Effector CD8-positive, alpha-beta T cell (primary cell): ENCODE measurements at places on chromosomes 2 and 18.

GRCh38 chr18:58955001-58955400, 90.3 kb downstream of the ZNF532 start:
- no peak for DNase-seq

- DNase-seq = no peak
These were observed 62.1 kb downstream of the NABP1 start for GRCh38 chr2:191740016-191740419.

- no peak for DNase-seq
These were observed 185.5 kb upstream of the DOK6 start for GRCh38 chr18:69215161-69215560.

DNA sequence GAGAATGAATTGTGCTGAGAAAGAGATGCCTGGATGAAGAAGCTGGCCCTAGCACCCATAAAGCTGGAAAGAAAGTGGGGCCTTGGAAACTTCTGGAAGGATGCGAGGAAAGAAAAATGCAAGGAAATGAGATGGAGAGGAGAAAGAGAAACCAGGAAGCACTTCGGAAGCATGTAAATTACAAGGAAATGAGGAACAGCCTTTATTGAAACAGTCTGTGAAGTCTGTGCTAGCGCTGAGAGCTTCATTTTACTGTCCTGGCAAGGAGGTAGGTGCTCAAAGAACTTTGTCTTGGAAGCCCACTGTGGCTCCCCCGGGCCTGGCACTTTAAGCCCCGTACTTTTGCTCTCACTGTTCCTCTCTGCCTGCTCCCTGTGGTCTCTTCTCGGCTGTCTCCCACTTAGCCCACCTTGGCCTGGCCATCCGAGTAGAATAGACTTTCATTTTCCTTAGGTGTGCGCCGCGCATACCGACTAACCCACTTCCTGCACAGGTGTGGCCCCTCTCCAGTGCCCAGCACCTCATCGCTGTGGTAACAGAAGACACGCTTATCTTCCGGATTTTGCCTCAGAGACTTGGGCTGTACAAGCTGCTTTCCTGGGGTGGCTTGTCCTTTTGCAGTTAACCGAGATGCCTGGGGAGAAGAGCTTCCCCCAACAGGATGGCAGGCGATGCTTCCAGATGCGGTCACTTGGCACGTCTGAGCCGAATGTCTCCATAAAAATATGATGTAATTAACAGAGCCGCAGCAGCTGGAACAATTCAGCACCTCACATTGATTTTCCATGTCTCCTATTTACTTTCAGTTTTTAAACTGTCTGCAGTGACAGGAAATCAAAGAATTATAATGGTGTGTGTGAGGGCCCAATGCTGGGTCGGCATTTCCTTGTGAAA, 199.6 kb downstream of the HRH4 start:
- no peak for DNase-seq

DNA sequence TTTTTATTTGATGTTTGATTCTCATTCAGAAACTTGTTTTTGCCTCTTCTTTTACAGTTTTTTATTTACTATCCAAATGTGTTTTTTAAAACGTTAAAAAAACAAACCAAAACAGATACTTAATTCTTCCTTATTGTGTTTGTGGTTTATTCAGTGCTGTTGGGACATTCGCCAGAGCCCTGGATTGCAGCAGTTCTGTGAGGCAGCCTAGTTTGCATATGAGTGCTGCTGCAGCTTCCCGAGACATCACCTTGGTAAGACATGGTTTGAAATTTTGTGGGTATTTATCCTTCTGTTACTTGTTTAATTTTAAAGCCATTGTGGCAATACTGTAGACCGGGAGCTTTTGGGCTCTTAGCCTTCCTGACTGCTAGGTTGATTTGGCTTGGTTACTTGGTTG, 91.2 kb downstream of the MTA3 start:
- no peak for DNase-seq

DNA sequence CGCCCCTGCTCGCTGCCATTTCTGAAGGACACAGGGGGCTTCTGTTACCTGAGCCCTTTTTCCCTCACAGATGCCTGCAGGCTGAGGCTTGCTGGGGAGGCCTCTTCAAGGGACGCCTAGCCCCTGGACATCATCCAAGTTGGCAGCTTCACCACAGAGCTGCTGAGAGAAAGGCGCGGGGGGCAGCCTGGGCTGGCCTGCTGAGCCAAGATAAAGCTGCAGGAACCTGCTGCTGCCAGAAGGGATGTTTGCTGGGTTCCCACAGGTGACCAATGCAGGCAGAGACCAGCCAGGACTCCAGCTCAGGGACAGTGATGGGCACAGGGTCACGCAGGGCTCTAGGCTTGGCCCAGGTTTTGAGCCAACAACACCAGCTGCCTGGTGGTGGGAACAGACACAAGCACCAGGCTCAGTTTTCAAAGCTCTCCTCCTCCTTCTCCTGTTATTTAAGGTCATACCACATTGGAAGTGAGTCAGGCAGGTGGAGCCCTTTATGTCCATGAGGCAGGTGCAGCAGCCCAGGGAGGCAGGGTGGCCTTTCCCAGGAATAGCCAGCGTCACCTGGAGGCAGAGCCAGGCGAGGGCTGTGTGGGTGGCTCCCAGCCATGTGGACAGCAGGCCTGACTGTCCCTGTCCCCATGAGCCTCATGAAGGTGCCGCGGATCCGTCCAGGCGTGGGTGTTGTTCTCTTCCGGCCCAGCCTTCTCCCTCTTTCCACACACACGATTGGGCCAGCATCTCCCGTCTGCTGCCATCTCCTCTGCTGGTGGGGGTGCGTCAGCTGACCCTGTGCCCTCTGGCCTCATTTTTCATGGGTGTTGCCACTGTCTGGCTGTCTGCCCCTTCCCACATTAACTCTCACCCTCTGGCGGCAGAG, 515.5 kb upstream of the MYT1L start:
- no peak for DNase-seq

- DNase-seq = no peak
These were observed 6.2 kb downstream of the COPS9 start for GRCh38 chr2:240129731-240130392.

- no peak for DNase-seq
These were observed 171.0 kb downstream of the HRH4 start for GRCh38 chr18:24631243-24632025.

- no peak for DNase-seq
These were observed 105.7 kb upstream of the ZEB2 start for GRCh38 chr2:144625626-144626025.

DNA sequence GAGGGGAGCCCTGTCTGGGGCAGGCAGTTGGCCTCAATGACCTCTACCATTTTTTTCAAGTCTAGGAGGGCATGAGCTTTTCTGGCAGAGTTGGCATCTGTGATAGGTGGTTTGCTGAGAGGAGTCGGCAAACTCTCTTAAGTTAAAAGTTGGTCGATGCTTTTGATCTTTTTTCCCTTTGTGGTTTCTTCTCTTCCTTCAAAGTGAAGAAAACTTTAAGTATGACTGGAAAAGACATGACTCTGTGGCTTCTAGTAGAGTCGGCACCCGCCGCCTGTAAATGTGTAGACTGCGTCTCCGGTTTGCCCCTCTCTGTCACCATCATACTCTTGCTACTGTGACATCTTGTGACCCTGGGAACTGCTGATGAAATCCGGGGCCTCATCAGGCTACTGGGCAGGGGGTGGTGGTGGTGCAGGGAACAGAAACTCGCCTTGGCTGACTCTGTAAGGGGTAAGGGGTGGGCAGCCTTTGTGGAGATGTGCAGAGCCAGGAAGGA, 21.1 kb downstream of the INPP5D start:
- no peak for DNase-seq

- DNase-seq = no peak
These were observed 1105.1 kb upstream of the PIK3C3 start for GRCh38 chr18:40849886-40850285.

DNA sequence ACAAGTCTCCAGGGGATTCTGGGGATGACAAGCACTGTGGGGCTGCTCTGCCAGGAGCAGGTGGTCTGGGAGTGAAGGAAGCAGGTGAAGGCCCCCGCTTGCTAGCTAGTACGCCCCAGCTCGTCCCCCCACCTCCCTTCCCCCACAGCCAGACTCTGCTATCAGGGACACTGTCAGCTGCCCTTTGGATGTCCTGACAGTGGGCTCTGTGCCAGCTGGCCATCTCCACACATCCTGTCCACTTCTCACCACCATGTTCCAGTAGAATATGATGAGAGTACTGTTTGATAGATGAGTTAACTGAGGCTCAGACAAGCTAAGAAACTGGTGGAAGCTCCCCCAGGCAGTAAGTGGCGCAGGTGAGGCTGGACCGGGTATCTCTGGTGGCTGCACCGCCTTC, 276.2 kb downstream of the CELF4 start:
- no peak for DNase-seq

- no peak for DNase-seq
These were observed 18.1 kb downstream of the TMEM185B start for GRCh38 chr2:120204945-120205670.

GRCh38 chr18:11514267-11514666, 95.1 kb upstream of the SLC35G4 start:
- DNase-seq = no peak

DNA sequence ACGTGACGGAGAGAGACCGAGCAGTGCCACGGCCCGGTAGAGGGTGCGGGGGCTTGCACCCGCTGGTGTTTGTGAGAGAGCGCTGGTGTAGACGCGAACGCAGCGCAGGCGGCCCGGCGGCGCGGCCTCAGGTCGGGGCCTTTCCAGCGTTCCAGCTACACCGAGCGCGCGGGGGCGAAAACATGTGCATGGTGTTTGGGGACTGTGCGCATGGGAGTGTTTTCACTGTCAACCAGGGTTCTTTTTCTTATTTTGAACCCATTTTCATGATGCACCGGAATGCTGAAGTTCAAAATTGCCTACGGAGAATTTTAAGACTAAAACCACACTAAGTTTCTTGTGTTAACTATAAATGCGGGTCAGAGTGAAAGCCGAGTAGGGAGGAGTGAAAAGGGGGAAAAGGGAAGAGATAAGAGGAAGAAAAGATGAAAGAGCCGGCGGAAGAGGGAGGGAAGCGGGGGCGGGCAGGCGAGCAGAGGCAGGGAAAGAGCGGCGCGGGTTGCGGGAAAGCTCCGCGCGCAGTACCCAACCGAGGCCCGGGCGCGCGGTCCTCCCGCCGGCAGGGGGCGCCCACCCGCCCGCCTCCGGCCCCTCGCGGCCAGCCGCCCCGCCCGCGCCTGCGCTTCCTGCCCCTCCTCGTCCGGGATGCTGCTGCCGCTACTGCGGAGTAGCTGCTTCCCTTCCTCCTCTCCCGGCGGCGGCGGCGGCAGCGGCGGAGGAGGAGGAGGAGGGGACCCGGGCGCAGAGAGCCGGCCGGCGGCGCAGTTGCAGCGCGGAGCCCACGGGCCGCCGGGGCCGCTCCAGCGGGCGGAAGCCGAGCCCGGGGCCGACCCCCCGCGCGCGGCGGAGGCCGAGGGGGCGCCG, at the start of gene RAB12:
Gene RAB12 (plus strand): TSS at position 643 of the 864 bp plus-strand sequence. CDS start 3 bp downstream, at position 646.
- DNase-seq = peak; percentile 74

DNA sequence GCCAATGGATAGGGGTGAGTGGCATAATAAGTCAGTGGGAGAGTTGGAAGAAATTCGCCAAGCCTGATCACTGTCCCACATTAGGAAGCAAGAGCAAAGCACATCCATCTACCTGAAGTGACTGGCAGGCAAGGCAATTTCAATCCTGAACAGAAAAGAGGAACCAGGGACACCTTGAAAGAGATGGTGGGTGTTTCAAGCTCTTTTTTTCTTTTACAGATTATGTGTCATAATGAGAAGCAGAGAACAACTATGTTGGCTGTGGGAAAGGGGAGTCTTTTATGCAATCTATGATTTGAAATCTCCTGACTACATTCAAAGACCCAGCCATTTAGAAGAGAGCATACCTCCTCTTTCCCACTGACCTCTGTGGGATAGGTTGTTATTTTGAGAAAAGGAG, 63.5 kb downstream of the TGIF1 start:
- no peak for DNase-seq

- DNase-seq = no peak
These were observed 21.0 kb upstream of the HES6 start for GRCh38 chr2:238260883-238261282.

DNA sequence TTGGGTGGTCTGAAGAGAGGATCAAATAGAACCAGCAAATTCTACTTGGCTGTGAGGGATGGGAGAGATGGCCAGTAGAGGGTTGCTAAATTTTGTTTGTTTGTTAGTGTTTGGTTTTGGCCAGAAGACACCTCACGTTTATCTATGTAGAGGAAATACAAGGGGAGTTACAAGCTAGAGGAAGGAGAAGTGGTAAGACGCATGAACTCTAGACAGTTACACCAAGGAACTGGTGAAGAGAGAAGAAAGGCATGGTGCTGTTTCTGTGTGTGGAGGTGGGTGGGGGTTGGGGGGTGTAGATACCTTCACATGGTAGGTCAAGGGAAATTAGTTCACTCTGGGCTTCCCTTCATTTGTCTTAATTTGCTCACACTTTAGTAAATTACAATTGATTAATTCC, 25.6 kb downstream of the RASGRP3 start:
- no peak for DNase-seq

DNA sequence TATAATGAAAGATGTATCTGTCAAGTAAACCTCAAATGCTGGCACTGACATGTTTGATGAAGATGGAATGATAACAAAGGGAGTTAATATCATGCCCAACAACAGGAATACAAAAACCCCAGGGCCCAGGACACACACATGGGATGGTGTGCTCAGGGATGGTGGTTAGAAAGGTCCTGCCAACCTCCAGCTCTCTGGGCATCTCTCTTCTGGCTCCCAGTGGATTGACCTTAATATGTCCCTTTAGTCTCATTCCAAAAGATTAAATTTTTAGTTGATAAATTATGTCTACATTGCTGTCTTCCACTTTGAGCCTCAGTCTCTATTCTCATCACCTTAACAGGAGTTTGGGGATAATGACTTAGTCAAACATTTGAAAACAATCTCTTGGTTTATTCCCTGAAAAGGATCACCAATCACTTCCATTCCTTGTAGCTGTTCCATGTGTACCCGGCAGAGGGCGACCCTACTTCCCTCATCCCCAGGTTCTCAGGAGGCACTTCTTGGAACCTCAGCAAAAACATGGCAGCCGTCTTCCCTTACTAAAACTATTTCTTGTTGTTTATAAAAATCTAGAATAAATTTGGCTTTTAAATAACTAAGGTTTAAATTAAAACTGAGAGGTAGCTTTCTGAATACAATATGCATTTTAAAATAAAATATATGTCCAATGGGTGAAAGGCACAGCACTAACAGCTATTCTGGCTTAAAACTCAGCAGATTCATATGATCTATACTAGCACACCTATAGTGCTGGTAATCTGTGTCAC, 29.6 kb downstream of the MCEE start:
- peak; percentile 4 for DNase-seq

- DNase-seq = no peak
These were observed 435.6 kb upstream of the HS6ST1 start for GRCh38 chr2:128754246-128754724.

GRCh38 chr2:19685731-19686130, 216.1 kb downstream of the TTC32 start:
- DNase-seq = no peak
